ENCODE measurements at places on chromosomes 3 and 15. TPM values are rescaled to one million over a fixed set of nuclear protein-coding genes. Genes with fewer than 3 reads are reported as not detected.
A peak's percentile ranks its signal among the peaks of the same experiment; 100 is the strongest.

Gene PSMD6
- 31.9 TPM for polyA plus RNA-seq

Gene CP
- 0.32 TPM for polyA plus RNA-seq

Gene ASB14
- polyA plus RNA-seq, result not detected

Gene SORD
- polyA plus RNA-seq, result 70.5 TPM

Gene TRIM59
- polyA plus RNA-seq, result 7.8 TPM

Gene ACTRT3
- 3.0 TPM for polyA plus RNA-seq

Gene CAMK1
- polyA plus RNA-seq, result 5.3 TPM

Gene TMC3
- polyA plus RNA-seq, result not detected

Gene SCAANT1
- polyA plus RNA-seq, result not detected

Gene TBC1D5
- polyA plus RNA-seq, result 11.0 TPM

Gene GABRB3
- 88.5 TPM for polyA plus RNA-seq

Gene WWTR1
- polyA plus RNA-seq, result 19.2 TPM

Gene MOBP
- polyA plus RNA-seq, result 0.24 TPM

GRCh38 chr15:100112636-100113305 is 229.0 kb downstream of the ADAMTS17 start:
- H3K27ac ChIP-seq, result no peak overlapping the region
- no peaks in the 10 kb centered on the region for H3K36me3 ChIP-seq
- H3K4me3 ChIP-seq, result no peak overlapping the region
- no peaks in the 10 kb centered on the region for H3K4me1 ChIP-seq
- DNase-seq, result no peak

GRCh38 chr3:168036619-168037018 is 59.1 kb downstream of the GOLIM4 start:
- no peak overlapping the region for H3K27ac ChIP-seq
- H3K27me3 ChIP-seq, result no peaks in the 10 kb centered on the region
- H3K4me3 ChIP-seq, result no peak overlapping the region
- H3K36me3 ChIP-seq, result no peaks in the 10 kb centered on the region

- no peak overlapping the region for H3K4me3 ChIP-seq
- no peak overlapping the region for H3K27ac ChIP-seq
- H3K27me3 ChIP-seq, result no peaks in the 10 kb centered on the region
- no peak for DNase-seq
- H3K36me3 ChIP-seq, result no peaks in the 10 kb centered on the region
Measured at GRCh38 chr15:93428807-93429351, 339.9 kb upstream of the RGMA start.

GRCh38 chr3:18716821-18717220 is 291.7 kb upstream of the SATB1 start:
- no peaks in the 10 kb centered on the region for H3K4me1 ChIP-seq
- H3K36me3 ChIP-seq, result no peaks in the 10 kb centered on the region
- no peak for DNase-seq

DNA sequence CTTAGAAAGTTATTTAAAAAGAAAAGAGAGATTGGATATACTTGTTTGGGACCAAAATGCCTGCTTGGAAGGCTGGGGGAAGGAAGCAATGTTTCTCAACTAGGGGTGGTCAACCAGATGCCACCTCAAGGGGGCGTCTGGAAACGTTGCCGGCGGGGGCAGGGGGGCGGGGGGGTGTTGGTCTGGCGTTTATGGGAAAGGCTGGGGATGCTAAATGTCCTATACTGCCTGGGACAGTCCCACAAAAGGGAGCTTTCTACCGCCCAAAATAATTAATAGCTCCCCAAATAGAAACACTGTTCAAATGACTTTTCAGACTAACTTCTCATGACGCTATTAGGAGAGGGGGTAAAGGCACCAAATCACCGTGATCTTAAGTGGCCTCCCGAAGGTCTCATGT is 2.2 kb downstream of the POLG start:
- H3K27me3 ChIP-seq, result no peaks in the 10 kb centered on the region
- H3K36me3 ChIP-seq, result peaks cover 51% of the 10 kb centered on the region
- H3K4me3 ChIP-seq, result no peak overlapping the region

DNA sequence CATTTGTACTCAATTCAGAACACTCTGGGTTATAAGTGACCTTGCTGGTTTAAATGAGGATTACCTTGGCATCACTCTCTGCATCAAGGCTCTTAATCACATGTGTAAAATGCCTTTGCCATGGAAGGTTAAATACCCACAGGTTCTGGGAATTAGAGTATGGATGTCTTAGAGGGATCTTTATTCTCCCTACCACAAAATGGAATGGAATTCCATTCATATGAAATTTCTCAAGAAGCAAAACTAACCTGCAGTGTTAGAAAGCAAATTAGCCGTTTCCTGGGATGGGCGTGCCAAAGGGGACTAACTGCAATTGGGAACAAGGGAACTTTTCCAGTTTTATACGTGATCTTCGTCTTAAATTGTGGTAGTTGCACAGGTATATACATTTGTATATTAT is 39.8 kb downstream of the TBL1XR1 start:
- no peaks in the 10 kb centered on the region for H3K36me3 ChIP-seq
- H3K27me3 ChIP-seq, result no peaks in the 10 kb centered on the region
- no peak overlapping the region for H3K27ac ChIP-seq
- H3K4me3 ChIP-seq, result peak overlapping the region; percentile 22
- no peak for DNase-seq

- DNase-seq, result no peak
- no peak overlapping the region for H3K4me3 ChIP-seq
- no peaks in the 10 kb centered on the region for H3K36me3 ChIP-seq
- no peaks in the 10 kb centered on the region for H3K4me1 ChIP-seq
- no peak overlapping the region for H3K27ac ChIP-seq
Measured at GRCh38 chr3:149245738-149246451, 24.3 kb upstream of the CP start.

DNA sequence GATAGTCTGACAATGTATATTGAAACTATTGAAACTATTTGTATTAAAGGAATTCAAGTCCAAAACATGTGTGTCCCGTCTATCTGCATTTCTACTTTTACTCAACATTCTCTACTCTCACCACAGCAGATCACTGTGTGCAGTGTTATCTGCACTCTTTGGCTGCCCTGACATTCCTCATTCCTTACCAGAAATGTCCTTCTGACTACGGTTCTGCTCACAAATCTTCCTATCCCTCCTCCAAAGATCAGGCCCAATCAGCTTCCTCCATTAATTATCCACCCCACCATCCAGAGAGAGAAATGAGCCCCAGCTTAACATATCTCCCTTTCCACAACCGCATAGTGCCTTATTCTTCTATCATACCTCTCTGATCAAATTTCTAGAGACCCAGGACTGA is 94.7 kb downstream of the TBL1XR1 start:
- H3K27me3 ChIP-seq, result no peaks in the 10 kb centered on the region
- peaks cover 18% of the 10 kb centered on the region for H3K4me1 ChIP-seq
- H3K36me3 ChIP-seq, result no peaks in the 10 kb centered on the region
- DNase-seq, result no peak

DNA sequence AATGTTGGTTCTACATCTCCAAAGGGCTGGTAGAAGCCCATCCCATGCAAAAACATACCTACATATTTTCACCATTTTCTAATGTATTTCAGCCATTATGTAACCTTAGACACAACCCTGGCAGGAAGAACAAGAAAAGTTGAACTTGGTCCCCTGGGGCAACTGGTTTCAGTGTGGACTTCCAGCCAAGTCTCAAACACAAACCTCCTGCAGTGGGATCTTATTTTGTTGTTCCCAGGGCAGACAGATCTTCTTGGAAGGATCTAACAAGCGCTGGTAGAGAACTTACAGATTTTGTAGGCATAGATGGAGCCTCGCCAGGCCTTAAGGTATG is 96.3 kb downstream of the ADAMTS17 start:
- no peaks in the 10 kb centered on the region for H3K27me3 ChIP-seq
- H3K36me3 ChIP-seq, result no peaks in the 10 kb centered on the region
- H3K27ac ChIP-seq, result no peak overlapping the region

- no peak overlapping the region for H3K27ac ChIP-seq
- H3K4me1 ChIP-seq, result no peaks in the 10 kb centered on the region
- no peak overlapping the region for H3K4me3 ChIP-seq
- no peak for DNase-seq
Measured at GRCh38 chr15:41640985-41641384, 19.2 kb upstream of the MGA start.

DNA sequence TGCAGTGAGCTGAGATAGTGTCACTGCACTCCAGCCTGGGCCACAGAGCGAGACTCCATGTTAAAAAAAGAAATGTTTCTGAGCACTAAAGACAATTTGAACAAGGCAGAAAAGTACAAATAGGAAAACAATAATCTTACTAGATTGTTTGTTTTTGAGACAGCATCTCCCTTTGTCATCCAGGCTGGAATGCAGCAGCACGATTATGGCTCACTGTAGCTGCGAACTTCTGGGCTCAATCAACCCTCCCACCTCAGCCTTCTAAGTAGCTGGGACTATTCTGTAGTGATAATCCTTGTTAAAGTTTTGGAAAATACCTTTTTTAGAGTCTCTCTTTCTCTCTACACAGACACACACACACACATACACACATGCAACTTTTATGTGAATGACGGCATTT is 107.1 kb downstream of the LPP start:
- H3K27me3 ChIP-seq, result no peaks in the 10 kb centered on the region
- no peak for DNase-seq
- H3K4me1 ChIP-seq, result peaks cover 2% of the 10 kb centered on the region
- no peak overlapping the region for H3K27ac ChIP-seq
- no peaks in the 10 kb centered on the region for H3K36me3 ChIP-seq

DNA sequence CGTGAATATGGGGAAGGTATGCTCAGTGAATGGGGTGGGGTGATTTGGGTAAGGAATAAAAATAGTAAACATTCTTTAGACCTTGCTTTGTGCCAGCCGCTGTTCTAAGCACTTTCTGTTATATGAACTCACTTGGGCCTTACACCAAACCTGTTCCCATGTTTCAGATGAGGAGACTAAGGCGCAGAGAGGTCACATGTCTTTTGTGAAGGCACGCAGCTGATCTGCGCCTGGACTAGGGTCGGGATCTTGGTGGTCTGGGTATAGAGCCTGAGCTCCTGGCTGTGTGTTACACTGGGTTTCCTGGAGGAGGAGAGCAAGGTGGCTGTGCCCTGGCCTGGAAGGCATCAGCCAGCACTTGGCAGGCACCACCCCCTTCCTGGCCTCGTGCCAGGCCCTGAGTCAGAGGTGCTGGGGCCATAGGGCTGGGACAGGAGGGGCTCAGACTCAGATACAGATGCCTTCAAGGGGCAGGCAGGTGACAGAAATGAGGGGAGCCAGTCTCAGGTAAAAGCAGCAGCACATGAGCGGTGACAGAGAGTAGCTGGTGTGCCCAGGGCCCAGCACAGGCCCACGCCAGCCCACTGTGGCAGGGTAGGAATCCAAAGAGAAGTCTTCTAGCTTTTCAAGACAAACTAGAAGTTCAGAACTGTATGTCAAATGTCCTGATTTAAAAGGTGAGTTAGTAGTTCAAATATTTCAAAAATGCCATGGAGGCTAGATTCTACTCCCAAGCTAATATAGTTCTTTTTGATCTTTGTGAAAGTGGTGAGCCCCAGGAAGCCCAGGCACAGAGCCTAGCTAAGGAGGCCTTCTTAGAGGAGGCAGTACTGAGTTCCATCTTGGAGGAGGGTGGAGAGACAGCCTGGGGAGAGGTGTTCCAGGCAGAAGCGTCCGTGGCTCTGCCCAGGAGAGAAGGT is 83.1 kb downstream of the DNAJB8 start:
- DNase-seq, result no peak
- no peaks in the 10 kb centered on the region for H3K36me3 ChIP-seq
- H3K4me3 ChIP-seq, result no peak overlapping the region
- no peaks in the 10 kb centered on the region for H3K4me1 ChIP-seq

- no peak for DNase-seq
- no peak overlapping the region for H3K4me3 ChIP-seq
- H3K27ac ChIP-seq, result no peak overlapping the region
- no peaks in the 10 kb centered on the region for H3K4me1 ChIP-seq
- no peaks in the 10 kb centered on the region for H3K27me3 ChIP-seq
Measured at GRCh38 chr3:177089901-177090300, 107.4 kb downstream of the TBL1XR1 start.

DNA sequence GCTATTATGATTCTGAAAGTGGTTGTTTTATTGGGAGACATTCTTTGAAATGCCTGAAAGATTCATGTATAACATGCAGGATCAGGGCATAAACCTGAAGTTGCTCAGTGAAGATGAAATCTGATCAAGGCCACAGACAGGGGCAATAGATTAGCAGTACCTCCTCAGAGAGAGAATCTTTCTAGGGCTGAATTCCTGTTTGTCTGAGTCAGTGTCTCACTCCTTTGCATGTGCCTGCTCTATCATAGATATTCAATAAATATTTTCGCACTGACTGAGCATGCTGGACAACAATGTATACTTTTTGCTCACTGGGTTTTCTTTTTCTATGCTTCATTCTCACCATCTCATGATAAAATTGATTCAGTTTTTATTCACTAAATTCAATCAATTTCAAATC is 49.8 kb upstream of the PFN2 start:
- H3K27me3 ChIP-seq, result no peaks in the 10 kb centered on the region
- DNase-seq, result no peak
- H3K4me1 ChIP-seq, result no peaks in the 10 kb centered on the region
- no peak overlapping the region for H3K4me3 ChIP-seq
- no peaks in the 10 kb centered on the region for H3K36me3 ChIP-seq

- no peak for DNase-seq
- no peaks in the 10 kb centered on the region for H3K4me1 ChIP-seq
- H3K4me3 ChIP-seq, result no peak overlapping the region
- no peak overlapping the region for H3K27ac ChIP-seq
Measured at GRCh38 chr15:48059791-48060190, 61.0 kb upstream of the SLC24A5 start.

DNA sequence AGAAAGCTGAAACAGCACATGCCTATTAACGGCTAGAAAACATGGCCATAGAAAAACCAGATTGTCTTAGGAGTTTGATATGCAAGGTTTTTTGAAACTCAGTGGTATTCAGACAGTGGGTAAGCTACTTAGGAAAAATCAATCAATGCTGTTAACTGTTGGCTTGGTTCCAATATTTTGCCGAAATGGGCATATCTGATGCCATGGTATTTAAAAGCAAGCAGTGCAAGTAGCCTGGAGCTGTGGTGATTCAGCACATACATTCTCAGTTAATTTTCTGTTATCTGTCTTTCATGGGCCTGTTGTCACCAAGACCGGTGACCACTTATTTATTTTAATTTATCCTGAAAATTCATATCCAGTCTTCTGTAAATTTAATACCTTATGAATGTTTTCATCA is 17.3 kb upstream of the SUCNR1 start:
- no peak for DNase-seq
- H3K27me3 ChIP-seq, result no peaks in the 10 kb centered on the region
- no peak overlapping the region for H3K4me3 ChIP-seq
- H3K36me3 ChIP-seq, result no peaks in the 10 kb centered on the region
- H3K4me1 ChIP-seq, result no peaks in the 10 kb centered on the region

DNA sequence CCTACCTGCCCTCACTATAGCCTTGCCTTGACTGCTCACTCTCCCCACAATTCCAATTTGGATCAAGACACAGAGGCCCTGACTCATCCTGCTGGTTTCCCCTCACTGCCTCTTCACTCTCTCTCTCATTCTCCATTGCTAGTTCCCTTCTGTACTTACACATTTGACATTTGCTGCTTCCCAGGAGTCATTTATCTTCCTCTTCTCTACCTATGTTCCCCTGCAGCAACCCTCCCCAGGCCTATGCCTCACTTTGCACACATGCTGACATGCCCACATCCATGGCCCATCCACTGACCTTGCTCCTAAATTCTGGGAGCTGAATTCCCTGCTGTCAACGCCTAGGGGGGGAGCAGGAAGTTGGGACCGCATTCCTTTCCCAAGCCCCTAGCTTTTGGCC is 82.2 kb downstream of the SRGAP3 start:
- H3K36me3 ChIP-seq, result no peaks in the 10 kb centered on the region
- H3K4me1 ChIP-seq, result no peaks in the 10 kb centered on the region
- no peak overlapping the region for H3K4me3 ChIP-seq
- no peak for DNase-seq
- H3K27me3 ChIP-seq, result no peaks in the 10 kb centered on the region
- H3K27ac ChIP-seq, result no peak overlapping the region

GRCh38 chr15:77547801-77548588 is 84.7 kb downstream of the LINGO1 start:
- H3K27ac ChIP-seq, result no peak overlapping the region
- no peak for DNase-seq
- no peaks in the 10 kb centered on the region for H3K27me3 ChIP-seq
- H3K4me1 ChIP-seq, result peaks cover 10% of the 10 kb centered on the region
